SJSA1 (cell line): ENCODE measurements at places on chromosomes 2 and 18. TPM values are rescaled to one million over a fixed set of nuclear protein-coding genes. Genes with fewer than 3 reads are reported as not detected.

The PAX8 gene
- not detected in 2 replicates for total RNA-seq

DNA sequence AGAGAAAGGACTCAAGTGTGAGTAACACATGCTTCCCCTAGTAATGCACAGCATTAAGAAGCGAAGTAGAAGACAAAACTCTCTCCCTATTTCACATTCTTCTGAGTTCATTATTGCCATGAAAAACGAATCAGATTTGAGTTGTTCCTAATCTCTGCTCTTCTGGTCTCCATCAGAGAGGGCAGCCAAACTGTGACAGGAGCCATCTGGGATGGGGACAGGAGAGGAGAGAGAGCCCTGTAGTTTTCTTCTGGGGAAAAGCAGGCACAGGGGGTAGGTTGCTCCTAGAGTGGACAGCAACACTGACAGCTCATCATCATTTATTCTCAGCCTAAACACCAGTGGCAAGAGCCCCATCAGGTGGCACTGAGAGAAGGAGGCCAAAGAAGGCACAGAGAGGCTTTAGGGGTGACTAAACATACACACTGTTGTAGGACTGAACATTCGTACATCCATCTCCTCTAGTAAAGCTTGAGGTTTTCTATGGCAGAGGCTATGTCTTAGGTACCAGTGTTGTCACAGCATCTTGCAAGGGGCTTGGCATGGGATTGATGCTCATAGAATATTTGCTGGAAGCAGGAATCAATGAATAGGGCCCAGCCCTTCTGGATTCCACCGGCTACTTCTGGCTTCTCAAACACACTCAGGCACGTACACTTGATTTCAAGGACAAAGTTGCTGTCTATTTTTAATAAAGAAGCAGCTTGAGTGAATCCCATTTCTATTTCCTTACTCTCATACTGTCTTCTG is 33.1 kb downstream of the SLC8A1 start:
- H3K27me3 ChIP-seq, result no peaks in the 10 kb centered on the region
- H3K36me3 ChIP-seq, result no peaks in the 10 kb centered on the region
- H3K27ac ChIP-seq, result no peak overlapping the region

DNA sequence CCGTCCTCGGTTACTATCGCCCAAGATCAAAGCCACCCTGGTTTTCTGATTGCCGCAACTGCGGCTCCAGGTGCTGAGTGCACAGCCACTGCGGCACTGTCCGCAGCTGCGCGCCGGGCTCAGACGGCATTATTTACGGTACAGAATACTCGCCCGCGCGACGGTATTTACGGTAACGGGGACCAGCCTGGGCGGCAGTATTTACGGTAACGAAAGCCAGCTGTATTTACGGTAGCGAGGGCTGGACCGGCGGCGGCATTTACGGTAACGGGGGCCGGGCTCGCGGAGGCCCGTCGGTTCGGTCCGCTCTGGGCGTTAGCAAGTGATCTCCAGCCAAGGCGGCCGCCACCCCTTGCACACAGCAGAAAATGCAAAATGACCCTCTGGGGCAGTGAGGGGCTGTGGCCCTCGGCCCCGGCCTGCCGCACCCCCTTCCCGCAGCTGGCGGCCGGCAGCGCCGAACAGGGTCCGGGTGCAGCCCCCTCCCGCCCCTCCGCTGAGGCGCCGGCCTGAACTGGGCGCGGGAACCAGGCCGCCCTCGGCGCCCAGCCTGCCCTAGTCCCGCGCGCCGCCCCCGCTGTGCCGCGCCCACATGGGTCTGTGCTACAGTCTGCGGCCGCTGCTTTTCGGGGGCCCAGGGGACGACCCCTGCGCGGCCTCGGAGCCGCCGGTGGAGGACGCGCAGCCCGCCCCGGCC is at the start of gene GNAL:
Gene GNAL, plus strand, starts transcription at position 293 of the 697 bp plus-strand sequence. Its CDS starts 300 bp downstream, at position 593.
- no peaks in the 10 kb centered on the region for H3K36me3 ChIP-seq
- no peak within 1 kb of the TSS for H3K27ac ChIP-seq
- peak; percentile 36 for DNase-seq
- H3K4me1 ChIP-seq, result peaks cover 15% of the 10 kb centered on the region
- peak within 1 kb of the TSS; percentile 31 for H3K4me3 ChIP-seq

The EFEMP1 gene
- 283 and 287 TPM in 2 replicates for total RNA-seq

The POTEC gene
- total RNA-seq, result not detected in 2 replicates

DNA sequence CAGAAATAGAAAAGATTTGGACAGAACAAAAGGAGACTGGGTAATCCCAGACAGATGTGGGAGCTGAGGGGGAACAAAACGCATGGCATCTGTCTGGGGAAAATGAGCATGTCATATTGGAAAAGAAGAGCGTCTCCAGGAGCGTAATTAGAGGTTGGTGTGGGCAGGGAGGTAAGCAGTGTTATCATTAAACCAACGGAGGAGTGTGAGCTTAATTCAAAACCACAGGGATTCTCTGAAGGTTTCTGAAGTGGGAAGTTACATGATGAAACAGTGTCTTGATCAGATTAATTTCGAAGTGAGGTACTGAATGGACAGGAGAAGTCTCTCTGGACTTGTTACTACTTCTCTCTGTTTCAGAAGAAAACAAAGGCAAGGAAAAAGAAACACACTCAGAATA is 53.3 kb downstream of the DTNB start:
- H3K4me1 ChIP-seq, result peaks cover 6% of the 10 kb centered on the region; the same call in 1 of the 2 replicates
- DNase-seq, result no peak
- H3K27ac ChIP-seq, result no peak overlapping the region
- no peaks in the 10 kb centered on the region for H3K27me3 ChIP-seq

DNA sequence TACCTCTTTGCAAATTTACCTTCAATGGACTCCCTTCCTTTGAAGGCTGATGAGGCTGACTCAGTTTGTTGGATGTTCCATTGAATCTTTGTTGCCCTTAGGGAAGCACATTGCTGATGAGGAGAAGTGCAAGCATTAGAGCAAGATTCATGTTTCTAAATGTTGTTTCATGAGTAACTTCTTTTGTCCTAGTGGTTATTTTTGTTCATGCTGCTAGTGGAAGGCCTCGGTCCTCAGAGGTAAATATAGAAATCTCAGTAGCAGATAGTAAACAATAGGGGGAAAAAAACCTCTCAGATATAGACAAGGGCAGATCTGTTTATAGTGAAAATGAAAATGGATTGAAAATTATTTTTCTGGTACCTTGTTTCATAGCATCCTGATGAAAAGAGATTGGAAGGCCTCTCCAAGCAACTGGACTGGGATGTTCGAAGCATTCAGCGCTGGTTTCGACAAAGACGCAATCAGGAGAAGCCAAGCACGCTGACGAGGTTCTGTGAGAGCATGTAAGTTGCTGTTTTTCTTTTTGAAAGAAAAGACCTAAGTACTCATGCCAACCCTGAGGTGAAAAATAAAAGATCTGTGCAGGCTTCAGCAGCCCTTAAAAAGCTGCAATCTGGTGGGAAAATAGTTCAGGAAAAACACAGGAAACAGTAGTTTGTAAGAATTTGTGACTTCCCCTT is 104.9 kb downstream of the CERS6 start:
- no peak for DNase-seq
- H3K4me3 ChIP-seq, result no peak overlapping the region
- H3K4me1 ChIP-seq, result no peaks in the 10 kb centered on the region; the same call in 1 of the 2 replicates
- no peaks in the 10 kb centered on the region for H3K27me3 ChIP-seq
- H3K36me3 ChIP-seq, result no peaks in the 10 kb centered on the region
